T-helper 2 cell (primary cell): ENCODE measurements at places on chromosomes 7 and 10.

GRCh38 chr7:105277341-105277740 lies 111.4 kb downstream of the SRPK2 start:
- no peak for DNase-seq

DNA sequence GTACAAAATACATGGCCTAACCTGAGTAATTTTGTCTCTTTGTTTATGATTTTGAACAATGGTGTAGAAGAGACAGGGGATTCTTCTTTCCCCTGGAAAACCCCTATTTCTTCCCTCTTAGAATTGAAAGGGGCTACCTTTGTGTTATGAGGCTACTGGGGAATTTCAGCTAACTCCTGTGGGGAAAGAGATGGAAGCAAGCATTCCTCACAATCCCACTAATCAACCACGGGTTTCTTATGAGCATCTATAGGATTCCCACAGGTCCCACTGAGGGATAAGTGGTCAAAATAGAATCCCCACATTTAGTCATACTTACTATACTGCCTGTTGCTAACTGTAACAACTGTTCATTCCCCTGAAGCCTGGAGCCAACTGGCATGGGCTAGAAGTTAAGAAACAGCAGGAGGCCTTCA lies 32.2 kb upstream of the ITGB8 start:
- no peak for DNase-seq

DNA sequence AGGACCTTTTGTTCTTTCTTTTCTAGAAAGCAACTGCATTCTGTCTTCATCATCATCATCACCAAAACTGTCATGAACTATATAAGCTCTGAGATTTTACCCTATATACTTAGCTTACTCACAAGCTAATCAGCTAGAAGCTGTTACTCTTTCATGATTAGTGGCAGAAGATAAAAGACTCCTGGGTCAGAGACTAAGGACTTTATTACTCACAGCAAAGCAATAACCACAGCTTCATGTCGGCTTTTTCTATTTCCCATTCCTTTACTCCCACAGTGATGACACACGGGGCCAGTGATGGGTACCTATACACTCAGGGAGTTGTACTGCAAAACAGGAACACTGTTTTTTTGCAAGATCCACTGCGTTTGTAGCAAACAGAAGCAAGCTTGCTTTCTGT lies 8.4 kb upstream of the C10orf88 start:
- DNase-seq: no peak

GRCh38 chr10:56296618-56297017 lies 64.4 kb downstream of the ZWINT start:
- no peak for DNase-seq

- DNase-seq: no peak
These were observed 233.9 kb downstream of the DNAJB6 start for GRCh38 chr7:157570531-157571200.

DNA sequence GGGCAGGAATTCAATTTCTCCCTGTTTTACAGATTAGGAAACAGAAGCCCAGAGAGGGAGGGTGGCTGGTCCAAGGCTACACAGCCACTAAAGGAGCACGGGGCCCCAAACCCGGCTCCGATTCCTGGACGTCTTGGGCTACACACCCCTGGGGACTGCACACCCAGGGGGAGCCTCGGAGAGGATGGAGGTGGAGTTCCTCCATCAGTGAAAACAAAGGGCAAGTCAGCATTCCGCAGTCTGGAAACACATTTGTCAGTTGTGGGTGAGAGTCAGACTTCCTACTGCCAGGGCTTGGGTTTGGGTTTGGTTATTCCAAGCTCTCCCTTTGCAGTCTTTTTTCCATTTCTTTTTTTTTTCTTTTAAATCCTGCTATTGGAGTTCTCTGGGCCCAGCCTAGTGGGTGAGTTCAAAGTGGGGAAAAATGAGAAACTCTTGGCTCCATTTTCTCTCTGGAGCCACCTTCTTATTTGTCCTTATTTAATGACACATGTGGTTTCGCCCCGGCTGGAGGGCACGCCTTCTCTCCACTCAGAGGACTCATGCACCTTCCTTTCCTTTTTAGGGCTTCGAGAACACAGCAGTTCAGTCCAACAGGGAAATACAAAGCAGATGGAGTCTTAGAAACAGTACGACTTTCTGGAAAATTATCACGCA lies 59.9 kb upstream of the AQP1 start:
- DNase-seq: no peak
